ENCODE measurements at places on chromosomes 4 and X.

DNA sequence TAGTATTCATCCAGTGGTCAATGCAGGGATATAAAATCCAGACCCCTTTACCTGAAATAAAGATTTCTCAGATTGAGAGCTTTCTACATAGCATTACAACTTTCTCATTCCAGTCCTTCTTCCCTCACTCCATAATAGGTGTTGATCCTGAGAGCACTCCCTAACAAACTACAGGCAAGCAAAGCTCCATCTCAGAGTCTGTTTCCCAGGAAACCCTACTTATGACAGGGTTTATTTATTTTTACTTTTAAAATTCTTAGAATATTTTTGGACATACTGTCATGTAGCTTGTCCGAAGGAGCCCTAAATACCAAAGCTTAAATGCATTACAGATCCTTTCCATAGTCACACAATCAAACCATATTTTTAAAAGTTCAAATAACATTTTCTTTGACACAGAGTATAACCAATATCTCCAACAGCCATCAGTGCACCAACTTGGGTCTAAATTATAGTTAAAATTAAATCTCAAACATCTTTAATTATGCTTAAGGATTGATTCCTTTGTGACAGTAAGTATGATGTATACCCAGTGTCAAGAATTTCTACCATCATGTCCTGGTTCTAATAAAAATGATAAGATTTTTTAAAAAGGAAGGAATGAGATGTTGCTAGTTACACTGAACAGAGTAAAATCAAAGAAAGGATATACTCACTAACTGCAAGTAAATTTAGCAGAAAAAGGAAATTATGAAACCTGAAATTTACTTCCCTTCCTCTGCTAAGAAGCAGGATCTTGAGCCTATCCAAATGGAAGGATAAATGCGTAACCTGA lies 580.4 kb upstream of the ADGRL3 start:
- DNase-seq = no peak

DNA sequence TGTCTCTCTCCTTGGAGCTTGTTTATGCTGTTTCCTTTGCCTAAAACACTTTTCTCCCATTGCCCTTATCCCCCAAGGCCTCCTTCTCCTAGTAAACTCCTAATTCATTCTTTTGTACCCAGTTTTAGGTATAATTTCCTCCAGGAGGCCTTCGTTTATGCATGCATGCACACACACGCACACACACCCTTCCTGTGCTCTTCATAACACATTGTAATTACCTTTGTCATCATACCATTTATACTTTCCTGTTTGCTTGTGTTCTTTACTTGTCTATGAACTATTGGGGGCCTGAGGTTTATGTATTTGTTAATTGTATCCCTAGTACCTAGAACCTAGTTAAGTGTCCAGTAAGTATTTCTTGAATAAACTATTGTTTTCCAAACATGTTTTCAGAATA lies 45.5 kb downstream of the XIAP start:
- DNase-seq = no peak

GRCh38 chr4:36274158-36274557 lies 7.3 kb upstream of the DTHD1 start:
- DNase-seq = no peak

DNA sequence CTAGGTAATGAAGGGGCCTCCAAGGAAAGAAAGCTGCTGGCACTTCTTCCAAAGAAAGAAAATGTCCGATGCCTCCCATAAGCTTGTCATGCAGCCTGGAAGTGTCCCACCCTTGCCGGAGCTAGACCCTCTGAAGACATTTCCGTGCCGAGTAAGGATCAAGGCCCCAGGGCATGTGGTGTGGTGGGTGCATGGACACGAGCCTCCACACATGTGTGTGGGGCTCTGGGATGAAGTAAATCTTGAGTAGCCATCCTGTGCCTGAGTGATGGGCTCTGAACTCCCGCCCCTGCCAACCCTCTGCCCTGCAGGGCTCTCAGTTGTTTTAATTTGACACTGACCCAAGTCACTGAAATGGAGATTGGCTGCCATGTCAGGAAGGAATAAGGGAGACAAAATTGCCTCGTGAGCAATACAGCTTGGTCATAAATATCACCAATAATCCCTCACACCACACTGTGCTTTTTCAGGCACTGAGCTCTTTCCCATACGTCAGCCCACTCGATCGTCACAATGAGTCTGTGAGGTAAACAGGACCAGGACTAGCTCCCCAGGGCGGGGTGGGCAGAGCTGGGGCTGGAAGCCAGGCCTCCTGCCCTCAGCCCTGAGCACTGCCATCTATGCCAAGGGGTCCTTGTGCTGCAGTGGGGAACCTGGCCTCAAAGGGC lies 24.6 kb downstream of the CNGA2 start:
- DNase-seq = no peak

DNA sequence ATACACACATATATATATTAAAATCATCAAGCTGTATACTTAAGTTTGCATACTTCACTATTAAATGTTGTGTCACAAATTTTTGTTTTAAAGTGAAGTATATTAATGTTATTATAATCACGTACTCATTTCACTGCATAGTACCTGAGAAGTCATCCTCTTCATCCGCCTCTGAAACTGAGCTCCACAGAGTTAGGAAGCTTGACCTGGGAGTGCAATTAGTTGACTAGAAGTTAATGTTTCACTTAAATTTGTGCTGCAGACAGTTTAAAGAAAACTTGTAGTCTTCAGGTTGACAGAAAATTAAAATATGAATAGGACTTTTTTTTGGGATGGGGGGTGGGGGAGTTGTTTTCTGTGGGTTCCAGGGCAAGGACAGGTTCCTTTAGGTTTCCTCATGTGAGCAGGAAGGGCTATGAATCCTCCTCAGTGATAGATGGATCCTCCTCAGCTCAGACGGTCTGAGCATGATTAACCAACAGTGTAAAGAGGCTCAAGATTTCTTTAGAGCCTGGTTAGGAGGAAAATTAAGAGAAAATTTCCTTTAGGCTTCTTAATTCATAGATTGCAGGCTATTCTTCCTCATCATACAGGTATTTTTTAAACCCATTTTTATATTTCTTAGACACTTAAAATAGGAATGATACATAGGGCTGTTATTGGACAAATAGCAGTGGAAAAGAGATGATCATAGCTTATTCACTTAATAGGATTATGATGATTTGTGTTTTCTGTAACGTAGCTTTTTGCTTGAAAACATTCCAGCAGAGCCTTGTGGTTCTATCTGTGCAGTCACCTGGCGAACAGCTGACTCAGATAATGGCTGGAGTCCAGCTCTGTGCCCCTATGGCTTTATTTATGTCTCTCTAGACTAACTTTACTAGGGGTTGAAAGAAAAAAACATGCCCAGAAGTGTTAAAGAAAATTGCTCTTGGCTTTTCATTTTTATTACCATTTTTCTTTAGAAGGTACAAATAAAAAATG lies 102.7 kb downstream of the SLC4A4 start:
- DNase-seq = no peak

DNA sequence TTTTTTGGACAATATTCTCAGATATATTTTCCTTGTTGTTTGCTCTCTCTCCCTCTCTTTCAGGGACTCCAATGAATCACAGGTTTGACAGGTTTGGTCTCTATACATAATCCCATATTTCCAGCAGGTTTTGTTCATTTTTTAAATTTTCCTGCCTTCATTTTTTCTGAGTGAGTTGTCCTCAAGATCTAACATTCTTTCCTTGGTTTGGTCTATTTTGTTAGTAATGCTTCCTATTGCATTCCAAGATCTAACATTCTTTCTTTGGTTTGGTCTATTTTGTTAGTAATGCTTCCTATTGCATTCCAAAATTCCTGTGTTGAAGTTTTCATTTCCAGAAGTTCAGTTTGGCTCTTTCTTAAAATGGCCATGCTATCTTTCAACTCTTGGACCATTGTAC lies 45.3 kb upstream of the ZMAT1 start:
- DNase-seq = no peak

- DNase-seq = no peak
These were observed 70.9 kb upstream of the ENPP6 start for GRCh38 chr4:184288451-184289178.
